ENCODE measurements at places on chromosomes 11 and 22. TPM values are rescaled to one million over a fixed set of nuclear protein-coding genes. Genes with fewer than 3 reads are reported as not detected.

Gene GLB1L3
- total RNA-seq: not detected

Gene OR8G1
- total RNA-seq: not detected

- DNase-seq: no peak
These were observed 25.8 kb upstream of the DAGLA start for GRCh38 chr11:61654397-61654829.

DNA sequence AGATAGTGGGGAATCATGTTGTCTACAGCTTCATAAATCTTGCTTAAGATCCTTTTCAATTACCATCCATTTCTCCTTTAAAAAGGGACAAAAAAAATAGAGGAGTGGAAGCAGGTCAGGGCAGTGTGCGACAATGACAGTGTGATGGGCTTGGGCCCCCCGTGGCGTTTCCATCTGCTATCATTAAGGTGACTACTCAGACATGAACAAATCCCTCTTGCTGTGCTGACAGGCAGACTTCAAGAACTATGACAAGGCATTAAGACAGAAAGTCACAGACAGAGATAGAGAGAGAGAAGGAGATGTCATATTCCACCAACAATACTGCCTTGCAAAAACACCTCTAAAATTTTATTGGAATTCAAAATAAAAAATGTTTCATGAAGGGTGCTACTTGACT, 263.2 kb downstream of the DCDC1 start:
- no peak for DNase-seq

Gene MUC6
- 0.07 TPM for total RNA-seq

Gene CUL5
- 39.4 TPM for total RNA-seq

DNA sequence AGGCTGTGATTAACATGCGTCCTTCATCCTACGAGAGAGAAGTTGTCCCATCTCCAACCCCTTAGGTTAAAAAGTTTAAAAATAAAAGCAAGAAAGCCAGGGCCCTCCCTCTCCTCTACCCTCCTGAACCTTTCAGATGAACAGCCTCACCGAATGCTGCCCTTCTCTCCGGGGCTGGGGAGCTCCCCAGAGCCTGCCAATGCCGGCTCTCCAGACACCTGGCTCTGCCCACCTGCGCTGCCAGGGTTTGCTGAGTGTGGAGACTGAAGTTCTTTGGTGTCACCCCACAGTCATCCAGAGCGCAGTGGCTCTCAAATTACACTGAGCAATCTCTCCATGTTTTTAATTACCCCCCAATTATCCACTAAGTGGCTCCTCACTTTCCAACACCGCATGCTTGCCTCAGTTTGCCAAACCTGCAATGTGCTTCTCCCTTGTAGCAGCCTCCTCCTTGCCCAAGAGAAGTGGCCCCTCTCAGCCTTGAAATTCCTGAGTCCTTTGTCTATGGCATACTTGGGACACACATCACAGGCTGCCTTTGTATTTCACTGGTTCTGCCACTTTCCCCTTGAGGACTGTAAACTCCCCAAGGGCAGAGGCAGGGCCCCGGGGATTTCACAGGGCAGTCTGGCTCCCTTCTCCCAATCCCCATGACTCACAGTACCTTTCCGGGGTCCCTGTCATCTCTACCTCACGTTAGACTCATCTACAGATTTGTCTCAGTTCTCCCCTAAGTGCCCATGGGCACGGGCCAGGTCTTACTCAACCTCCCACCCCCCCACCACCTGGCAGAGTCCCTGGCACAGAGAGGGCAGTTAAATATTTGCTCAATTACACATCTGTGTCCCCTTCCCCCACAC, 2.0 kb downstream of the MYH9 start:
- DNase-seq: peak; percentile 91

- DNase-seq: no peak
These were observed 258.5 kb upstream of the KIRREL3 start for GRCh38 chr11:127259102-127259501.

GRCh38 chr11:9568854-9569587, 4.4 kb upstream of the WEE1 start:
- DNase-seq: peak; percentile 70

GRCh38 chr11:121091492-121092152, 9.4 kb upstream of the TECTA start:
- DNase-seq: no peak

Gene OR51I1
- total RNA-seq: not detected

- DNase-seq: no peak
These were observed 131.2 kb downstream of the VPREB1 start for GRCh38 chr22:22375576-22376351.

Gene LRP4
- total RNA-seq: 9.6 TPM

DNA sequence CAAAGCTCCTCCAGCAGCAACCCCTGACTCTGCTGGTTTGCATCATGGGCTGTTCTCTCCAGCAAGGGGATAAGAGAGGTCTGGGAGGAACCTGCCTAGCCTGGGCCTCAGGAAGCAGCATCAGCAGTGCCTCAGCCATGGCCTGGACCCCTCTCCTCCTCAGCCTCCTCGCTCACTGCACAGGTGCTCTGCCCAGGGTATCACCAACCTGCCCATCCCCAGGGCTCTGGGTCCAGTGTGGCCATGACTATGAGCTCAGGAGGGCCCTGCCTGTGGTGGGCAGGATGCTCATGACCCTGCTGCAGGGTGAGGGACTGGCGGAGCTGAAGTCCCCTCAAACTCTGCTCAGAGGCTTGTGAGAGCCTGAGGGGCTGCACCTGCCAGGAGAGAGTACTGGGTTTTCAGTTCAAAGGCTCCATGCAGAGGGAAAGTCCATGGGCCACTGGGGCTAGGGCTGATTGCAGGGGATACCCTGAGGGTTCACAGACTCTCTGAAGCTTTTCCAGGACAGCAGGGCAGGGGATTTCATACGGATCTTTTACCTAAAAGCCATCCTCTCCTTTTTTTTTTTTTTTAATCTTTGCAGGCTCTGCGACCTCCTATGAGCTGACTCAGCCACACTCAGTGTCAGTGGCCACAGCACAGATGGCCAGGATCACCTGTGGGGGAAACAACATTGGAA, 115.8 kb upstream of the IGLL5 start:
- DNase-seq: no peak

DNA sequence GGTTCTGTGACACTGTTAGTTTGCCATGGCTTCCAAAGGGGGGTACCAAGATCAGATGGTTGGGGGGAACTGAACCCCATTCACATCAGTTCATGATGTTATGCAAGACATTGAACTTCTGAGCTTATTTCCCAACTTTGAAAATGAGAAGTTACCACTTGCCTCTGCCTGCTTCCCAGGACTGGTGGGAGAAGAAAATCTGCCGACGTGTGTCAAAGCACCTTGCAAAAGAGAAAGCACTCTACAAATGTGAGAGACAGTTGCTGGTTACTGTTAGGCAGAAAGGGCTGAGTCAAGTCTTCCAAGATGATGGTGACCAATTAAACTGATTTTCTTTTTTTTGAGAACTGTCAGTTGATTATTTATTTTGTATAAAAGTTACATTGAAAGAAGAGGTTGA, 45.6 kb downstream of the SMCO4 start:
- no peak for DNase-seq

Gene PIH1D2
- total RNA-seq: 4.8 TPM

DNA sequence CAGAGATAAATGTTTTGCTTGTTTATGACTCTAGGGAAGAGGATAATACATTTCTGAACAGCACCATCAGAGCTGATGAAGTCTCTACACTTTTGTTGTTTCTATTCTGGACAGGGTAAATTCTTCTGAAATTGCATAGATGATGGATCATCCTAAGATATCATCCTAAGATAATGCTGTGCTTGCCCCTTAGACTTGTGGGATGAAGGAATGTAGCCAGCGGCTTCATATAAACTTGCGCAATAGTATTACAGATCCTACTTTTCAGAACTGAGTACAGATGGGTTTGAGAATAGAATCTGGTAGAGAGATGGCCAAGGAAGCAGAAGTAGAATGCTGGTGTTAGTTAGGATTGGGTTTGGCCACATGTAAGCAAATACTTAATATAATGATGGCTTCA, 61.0 kb downstream of the NCAM1 start:
- no peak for DNase-seq

DNA sequence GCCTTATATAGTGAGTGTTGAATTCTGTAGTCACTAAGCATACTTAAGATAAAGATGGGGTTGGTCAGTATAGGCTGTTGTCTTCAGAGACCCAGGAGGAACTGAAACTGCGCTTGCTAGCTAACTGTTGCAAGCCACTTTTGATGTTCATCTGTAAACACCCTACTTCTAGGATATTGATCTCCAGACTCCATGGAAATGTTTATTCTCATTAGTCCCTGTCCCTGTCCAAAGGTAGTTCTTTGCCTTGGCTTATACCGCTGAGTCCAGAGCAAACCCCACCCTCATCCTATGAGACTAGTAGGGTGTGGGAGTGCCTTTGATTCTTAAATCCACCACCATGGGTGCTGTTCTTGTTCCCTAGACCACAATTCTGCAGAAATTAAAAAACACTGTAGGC, 36.4 kb downstream of the DEPDC5 start:
- DNase-seq: no peak

Gene TRABD
- 78.8 TPM for total RNA-seq

All from PC-9 (cell line).